ENCODE measurements at places on chromosomes 3 and 15.

- DNase-seq = no peak
Observed at GRCh38 chr15:70967646-70968045, 75.0 kb downstream of the LRRC49 start.

GRCh38 chr3:113783980-113784379 lies 37.1 kb downstream of the ATP6V1A start:
- no peak for DNase-seq

DNA sequence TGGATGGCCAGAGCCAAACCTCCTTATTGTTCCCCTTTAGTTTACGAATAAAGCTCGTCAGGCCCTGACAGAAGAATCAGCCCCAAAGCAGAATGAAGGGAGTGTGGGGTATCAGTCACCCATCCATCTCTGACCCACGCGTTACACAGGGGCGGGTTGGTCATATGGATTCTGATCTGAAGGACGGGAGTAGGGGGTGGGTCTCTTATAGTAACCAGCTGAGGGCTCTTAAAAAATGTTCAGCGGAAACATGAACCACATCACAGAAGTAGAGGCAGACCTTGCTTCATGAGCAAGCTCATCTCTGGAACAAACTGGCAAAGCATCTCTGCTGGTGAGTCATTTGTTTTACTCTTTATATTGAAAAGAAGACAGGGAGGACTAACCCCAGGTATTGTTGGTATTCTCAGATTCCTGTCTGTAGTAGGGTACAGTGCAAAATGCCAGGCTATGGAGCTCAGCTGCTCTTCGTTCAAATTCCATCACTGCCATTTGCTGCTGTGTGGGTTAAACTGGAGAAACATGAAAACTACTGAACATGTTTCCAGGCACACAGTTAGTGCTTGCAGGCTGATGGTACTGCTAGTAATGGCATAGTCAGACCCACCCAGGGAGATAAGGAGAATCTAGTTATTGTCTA lies at the start of gene CXCR6:
Gene CXCR6 (plus strand): TSS at position 258 of the 640 bp plus-strand sequence. CDS start 3,018 bp downstream, outside the sequence.
- no peak for DNase-seq

DNA sequence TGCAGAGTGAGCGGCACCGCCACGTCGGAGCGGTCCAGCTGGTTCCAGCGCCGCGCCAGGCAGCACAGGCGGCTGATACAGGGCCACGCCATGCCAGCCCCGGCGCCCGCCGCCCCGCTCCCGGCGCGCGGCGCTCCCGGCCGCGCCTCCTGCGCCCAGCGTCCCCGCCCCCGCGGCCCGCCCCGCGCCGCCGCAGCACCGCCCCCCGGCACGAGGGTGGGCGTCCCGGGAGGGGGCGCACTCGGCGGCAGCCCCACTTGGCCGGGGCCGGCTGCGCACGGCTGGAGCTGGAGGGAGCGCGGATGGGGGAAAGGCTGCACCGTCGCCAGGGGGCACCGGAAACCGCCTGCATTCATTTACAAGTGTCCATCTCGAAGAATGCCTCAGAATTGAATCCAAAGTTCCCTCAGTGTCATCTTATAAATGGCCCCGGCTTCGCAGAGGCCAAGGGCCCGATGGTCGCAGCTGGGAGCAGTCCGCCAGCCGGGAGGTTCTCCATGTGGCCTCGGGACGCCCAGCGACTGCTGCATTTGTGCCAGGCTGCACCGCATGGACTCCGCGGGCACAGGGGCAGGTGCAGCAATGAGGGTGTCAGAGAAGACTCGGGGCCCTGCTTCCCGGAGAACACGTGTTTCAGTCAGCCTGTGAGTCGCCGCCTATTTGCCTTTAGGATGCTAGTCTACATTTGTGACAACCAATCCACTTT lies at the start of gene MAP6D1:
Gene MAP6D1 (minus strand): TSS at position 122 of the 706 bp plus-strand sequence. CDS start 30 bp downstream, at position 92.
- DNase-seq = no peak

- DNase-seq = no peak
Observed at GRCh38 chr15:77436822-77437221, 16.1 kb downstream of the HMG20A start.

- no peak for DNase-seq
Observed at GRCh38 chr3:58293516-58293915, 12.5 kb upstream of the RPP14 start.

DNA sequence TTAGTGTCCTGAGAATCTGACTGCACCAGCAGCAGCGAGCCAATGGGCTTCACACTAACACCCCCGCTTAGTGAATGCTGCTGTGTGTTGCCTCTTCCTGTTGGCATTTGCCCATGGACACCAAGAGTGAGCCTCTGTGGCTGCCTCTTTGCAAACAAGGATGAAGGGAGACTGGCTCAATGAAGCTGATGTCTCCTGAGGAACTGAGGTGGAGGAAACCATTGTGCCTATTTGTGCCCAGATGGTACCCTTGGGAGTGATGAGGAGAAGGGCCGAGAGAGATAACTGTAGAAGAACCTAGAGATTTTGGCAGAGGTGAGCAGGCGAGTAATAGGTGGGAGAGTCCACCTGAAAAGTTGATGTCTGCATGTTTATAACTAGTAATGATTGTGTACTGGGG lies 51.2 kb downstream of the IL20RB start:
- DNase-seq = no peak

- DNase-seq = no peak
Observed at GRCh38 chr3:108223928-108224327, 1.7 kb upstream of the IFT57 start.

DNA sequence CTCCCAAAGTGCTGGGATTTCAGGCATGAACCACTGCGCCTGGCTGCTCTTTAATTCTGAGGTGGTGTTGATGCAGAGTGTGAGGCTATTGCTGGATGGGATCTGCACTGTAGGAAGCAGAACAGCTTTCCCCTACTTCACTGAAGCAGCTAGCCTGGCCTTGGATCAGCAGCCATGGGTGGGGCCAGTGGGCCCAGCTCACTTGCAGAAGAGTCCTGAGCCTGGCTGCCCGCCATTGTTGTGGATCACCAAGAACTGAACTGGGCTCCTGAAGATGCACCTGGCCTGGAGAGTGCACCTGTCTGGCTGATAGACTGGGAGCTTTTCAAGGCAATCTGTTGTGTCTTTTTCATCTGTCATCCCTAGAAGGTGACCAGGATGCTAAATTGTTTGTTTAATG lies 11.9 kb downstream of the TLNRD1 start:
- DNase-seq = no peak

DNA sequence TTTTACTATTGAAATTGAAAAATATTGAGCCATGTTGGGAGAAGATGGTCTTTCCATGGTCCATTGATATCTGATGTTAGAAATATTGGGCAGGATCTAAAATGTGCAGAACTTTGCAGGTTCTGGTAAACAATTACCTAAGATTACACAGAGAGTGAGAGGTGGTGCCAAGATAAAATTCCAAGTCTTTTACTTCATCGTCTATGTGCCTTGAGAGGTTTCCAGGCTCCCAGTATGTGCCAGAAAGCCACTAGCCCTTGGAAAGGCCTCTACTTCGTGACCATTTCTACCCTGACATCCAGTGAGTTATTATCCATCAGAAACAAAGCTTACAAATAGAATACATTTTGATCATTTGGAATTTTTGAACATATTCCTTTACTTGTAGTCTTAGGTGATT lies 27.6 kb downstream of the CD200 start:
- no peak for DNase-seq

DNA sequence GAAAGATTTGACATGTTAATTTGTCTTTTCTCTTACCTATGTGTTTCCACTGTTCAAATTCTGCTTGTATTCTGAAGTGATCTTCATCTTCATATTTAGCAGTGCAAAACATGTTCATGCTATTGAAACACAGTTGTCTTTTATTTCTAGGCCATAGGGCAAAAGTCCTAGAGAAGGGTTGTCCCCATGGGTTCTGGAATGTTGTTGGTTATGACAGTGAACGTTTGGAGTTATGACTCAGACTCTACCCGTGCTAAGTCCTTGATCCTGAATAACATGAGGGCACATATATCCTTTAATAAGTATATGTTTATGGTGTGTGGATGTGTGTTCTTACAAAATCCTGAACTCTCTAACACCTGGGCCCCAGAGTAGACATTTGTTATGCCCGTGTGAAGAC lies 23.0 kb upstream of the ARPP21 start:
- no peak for DNase-seq

GRCh38 chr15:77503764-77504163 lies 83.1 kb downstream of the HMG20A start:
- no peak for DNase-seq

- DNase-seq = no peak
Observed at GRCh38 chr3:148238421-148238821, 459.3 kb upstream of the AGTR1 start.

DNA sequence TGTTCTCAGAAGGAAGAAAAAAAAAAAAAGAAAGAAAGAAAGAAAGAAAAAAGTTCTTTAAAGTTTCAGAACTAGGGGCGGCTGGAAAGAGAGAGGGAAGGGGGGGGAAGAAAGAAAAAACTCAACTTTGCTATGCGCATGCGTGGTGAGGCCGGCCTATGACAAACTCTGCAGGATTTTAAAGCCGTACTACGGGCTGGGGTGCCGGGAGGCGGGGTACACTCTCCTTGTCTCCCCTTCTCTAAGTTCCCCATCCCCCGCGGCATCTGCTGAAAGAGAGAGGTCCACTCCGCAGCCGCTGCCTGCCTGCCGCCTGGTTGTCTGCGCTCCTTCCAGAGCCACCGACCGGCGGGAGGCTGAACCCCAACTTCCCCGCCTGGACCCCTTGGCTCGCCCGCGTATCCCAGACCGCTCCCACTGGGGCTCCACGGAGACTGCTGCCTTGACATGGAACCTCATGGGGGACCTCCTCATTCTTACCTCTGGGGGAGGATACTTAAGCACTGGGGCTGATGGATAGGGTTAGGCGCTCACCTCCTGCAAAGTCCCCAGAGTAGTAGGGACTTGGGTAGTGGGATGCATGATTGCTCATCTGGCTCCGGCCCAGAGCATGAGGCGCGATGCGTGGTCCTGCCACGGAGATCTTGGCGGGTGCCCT lies 1.4 kb upstream of the WNT5A start:
- DNase-seq = no peak

DNA sequence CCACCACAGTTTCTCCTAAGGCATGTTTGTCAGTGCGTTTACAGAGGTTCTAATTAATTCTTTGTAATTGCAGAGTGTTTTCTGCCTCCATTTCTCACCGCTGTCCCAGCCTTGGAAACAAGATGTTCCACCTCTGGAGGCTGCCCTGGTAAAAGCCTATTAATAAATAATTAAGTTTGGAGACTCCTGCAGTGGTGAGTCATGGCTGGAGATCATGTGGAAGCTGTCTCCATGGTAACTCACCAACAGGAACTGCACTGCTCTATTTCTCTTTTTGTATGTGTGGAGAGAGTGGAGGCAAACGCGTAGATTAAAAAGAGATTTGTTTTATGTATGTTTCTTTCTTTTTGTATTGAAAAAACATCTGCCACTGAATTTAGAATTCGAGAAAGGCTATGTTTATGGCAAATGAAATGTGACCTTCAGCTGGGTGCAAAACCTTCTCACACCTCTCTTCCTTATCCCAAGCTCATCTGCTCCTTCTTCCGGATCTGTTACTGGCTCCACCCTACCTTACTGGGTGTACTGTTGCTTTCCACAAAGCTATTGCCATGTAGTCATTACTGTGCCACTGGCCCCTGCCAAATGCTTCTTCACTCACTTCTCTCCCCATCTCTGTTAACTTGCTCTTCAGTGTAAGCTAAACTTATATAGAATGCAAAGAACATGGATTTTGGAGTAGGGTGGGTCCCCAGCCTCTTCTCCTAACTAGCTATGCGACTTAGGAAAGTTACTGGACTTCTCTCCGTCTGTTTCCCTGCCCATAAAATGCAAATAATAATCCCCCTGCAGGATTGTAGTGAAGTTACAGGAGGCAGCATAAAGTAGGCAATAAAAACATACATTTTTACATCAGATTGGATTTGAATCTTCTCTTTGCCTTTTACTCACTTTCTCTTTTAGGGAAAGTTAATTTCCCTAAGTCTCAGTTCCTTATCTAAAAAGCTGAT lies 778.5 kb downstream of the NTRK3 start:
- DNase-seq = peak; percentile 28

DNA sequence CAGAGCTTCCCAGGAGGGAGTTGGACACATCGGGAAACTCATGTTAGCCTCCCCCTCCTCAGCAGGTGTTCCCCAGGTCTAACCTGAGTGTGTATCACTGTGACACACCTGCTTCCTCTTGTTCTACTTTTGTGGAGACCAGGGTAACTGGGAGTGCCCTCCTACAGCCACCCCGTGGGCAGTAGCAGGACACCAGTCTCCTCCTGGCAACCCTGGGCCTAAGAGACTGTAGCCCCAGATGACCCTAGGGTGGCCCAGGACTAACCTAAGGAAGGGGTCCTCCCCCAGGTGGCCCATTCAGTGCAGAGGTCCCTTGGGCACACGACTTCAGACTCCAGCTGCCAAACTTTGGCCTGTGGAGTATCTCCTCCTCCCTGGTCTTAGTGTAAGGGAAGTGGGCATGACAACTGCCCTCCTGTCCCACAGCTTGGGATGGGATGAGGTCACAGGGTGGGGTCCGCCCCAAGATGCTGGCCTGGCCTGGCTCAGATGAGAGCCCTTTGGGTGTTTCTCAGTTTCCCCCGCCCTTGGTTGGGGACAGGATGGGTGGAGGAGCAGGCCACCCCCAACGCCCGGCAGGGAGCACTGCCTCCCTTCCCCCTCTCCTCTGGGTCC lies 4.8 kb downstream of the CSK start:
- no peak for DNase-seq

- peak; percentile 22 for DNase-seq
Observed at GRCh38 chr15:60000113-60000823, 3.8 kb upstream of the FOXB1 start.

- DNase-seq = no peak
Observed at GRCh38 chr3:65582012-65582717, 456.6 kb downstream of the MAGI1 start.

DNA sequence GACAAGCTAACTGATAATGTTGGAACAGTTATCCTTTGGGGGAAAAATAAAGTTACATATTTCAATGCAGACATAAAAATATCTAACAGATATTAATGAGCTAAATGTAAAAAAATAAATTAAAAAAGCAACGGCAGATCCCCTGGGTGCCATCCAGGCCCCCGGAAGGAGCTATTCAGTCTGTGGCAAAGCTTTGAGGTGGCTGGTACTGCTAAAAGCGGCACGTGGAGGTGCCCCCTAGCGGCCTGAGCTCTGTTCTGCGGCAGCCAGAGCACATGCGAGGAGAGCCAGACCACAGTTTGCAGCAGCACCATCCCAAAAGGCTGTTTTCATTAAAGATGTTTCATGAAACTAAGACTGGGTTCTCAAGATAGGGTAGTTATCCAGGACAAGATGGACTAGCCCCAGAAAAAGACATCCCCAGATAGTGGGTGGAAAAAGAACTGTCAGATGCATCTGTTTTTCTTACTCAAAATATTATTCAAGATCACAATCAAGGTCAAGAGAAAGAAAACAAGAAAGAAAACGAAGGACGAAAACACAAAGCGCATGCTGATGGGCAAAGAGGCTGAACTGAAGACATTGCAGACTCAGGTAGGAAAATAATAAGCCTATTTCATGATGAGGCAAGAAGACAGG lies 18.7 kb downstream of the AP3S2 start:
- peak; percentile 24 for DNase-seq

Measured in NCI-H2029 treated with DMSO at 0.1 percent for 48 hours (cell line).